Neuronal stem cell (in vitro differentiated cells): ENCODE measurements at places on chromosomes 13 and 19.

- no peak overlapping the region for H3K27ac ChIP-seq
- H3K27me3 ChIP-seq = no peaks in the 10 kb centered on the region
- DNase-seq = peak; percentile 5
- H3K4me3 ChIP-seq = no peak overlapping the region
These were observed 1074.3 kb upstream of the PCDH9 start for GRCh38 chr13:68304286-68304893.

- peaks cover 15% of the 10 kb centered on the region for H3K4me1 ChIP-seq
- no peaks in the 10 kb centered on the region for H3K36me3 ChIP-seq
- peak; percentile 68 for DNase-seq
- no peak within 1 kb of the TSS for H3K27ac ChIP-seq
These were observed at the start of gene RYR1 for GRCh38 chr19:38433268-38433733. Gene RYR1, plus strand, starts transcription at chr19:38433691. Its CDS starts 139 bp downstream, at chr19:38433830.

DNA sequence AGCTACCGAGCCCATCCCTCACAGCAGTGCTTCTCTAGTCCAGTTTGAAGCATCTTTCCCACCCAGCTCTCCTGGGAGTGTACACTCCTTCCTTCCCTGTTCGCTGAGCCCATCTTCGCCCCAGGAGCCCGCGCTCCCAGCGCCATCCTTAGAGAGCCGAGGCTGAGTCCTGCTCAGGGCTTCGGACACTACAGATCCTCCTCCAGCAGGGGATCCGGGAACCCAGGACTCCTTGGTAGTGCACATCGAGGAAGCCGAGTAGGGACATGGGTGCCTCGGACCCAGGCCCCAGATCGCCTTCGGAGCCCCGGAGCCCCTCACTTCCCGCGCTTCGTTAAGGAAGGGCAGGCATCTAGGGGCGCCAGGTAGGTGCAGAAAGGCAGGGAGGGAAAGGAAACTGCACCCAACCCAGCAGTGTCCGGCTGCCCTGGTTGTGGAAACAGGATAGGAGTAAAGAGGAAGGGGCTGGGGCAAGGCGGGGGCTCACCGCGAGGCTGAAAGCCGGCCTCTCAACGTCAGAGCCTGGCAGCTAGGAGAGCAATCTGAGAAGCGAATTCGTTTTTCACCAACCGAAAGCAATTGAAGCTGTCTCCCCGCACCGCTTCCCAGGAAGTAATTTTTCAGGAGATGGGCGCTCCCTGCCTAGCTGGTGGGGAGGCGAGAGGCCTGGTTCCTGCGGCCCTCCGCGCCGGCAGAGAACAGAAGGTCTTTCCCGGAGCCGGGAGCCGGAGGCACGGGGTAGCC lies 1.0 kb downstream of the PDX1 start:
- no peaks in the 10 kb centered on the region for H3K36me3 ChIP-seq
- DNase-seq = peak; percentile 36
- H3K27me3 ChIP-seq = peaks cover 98% of the 10 kb centered on the region
- H3K4me1 ChIP-seq = peaks cover 3% of the 10 kb centered on the region
- peak overlapping the region; percentile 11 for H3K4me3 ChIP-seq

DNA sequence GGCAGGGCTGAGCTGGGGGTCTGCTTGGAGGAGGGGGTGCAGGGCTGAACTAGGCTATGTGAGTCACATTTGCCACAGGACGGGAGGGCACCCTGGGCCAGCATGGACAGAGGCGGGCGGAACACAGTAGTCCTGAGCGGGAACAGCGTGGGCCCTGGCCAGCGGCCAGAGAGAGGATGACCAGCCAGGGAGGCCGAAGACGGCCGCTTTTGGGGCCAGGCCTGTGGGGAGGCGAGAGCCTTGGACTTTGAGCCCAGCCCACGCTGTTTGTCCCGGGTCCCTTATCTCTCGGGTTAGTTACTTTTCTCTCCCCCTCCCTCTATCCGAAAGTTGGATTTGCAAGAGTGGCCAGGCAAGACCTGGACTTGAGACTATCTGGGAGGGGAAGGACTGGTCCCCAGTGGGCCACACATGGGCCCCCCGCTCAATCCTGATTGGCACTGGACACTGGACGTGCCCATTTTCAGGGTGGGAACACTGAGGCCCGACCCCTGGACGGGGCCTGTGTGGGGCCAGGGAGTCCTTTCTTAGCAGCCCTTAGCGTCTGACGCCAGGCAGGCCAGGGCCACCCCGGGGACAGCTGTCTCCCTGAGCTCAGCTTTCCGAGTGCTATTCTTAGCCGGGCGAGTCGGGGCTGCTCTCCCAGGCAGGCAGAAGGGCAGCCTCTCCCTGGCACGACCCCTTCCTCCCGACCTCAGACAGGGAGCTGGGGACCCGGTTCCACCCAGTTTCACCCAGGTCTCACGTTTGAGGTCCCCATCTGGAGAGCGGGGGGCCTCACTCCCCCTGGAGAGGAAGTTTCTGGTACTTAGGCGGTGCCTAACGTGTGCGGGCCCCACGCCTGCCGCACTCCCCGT lies 833 bp downstream of the GAMT start:
- DNase-seq = no peak
- H3K36me3 ChIP-seq = peaks cover 17% of the 10 kb centered on the region
- no peak overlapping the region for H3K27ac ChIP-seq
- peak overlapping the region; percentile 94 for H3K4me3 ChIP-seq
- peaks cover 3% of the 10 kb centered on the region for H3K4me1 ChIP-seq
- no peaks in the 10 kb centered on the region for H3K27me3 ChIP-seq

- H3K27ac ChIP-seq = no peak overlapping the region
- H3K4me3 ChIP-seq = no peak overlapping the region
- peaks cover 2% of the 10 kb centered on the region for H3K4me1 ChIP-seq
These were observed 283.8 kb downstream of the DCT start for GRCh38 chr13:94195715-94196114.
